ENCODE measurements at places on chromosomes 7 and 10. TPM values are rescaled to one million over a fixed set of nuclear protein-coding genes. Genes with fewer than 3 reads are reported as not detected.

The HOXA9 gene
- 15.0 TPM for polyA plus RNA-seq

The NME8 gene
- polyA plus RNA-seq = not detected

- no peak for DNase-seq
Observed at GRCh38 chr7:149620961-149621360, 123.4 kb upstream of the ZNF746 start.

DNA sequence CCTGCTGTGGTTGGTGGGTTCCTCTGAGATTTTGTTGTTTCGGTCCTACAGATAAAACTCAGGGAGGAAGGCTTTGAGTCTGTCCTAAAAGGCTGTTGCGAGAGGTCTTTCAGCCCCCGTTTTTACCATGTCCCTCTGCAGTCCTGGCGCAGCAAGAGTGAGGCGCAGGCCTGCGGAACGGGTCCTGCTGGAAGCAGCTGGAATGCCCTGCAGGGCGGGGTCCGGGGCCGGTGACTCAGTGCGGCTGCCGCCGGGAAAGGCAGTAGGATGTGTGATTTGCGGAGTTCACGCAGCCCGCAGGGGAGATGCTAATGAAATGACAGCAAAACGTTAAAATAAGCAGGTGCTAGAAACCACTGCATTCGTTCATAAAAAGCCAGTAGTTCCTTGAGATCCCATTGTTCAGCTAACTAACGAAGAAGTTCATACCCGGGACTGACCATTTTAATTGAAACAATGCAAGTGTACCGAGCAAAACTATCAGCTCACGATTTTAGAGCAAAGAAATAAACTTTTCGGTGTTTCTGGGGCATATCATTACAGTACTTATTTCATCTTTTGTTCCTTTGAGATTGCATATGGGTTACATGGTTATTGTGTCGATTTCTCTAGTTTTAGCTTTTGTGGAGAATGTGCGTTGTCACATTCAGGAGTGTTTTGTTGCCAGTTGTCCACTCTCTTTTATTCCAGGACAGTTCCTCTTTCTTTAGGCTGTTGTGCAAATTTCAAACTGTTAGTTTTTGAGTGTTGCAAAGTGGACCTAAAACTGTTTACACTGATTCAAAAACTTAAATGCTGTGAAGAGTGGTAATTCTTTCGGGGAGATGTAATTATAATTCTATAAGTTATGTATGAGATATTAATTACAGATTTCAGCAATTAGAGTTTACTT lies 783 bp downstream of the ANLN start:
- peak; percentile 36 for DNase-seq

The GDF2 gene
- not detected for polyA plus RNA-seq

- DNase-seq = peak; percentile 24
Observed at GRCh38 chr7:93150200-93150835, 2.1 kb upstream of the SAMD9L start.

DNA sequence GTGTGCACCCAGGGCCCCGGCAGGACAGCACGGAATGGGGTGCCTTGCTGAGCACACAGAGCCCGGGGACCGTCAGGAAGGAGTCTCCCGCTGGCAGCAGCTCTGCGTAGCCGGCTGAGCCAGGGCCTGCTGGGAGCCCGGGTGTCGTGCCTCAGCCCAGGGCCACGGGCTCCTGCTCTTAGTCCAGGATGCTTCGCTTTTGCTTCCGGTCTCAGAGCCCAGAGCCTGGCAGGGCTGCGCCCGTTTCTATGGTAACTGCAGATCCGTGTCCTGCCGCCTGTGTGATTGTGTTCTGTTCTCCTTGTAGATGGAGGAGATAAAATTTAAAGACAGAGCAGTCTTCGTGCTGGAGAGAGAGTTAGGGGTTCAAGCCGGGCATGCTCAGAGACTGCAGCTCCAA lies 53.7 kb upstream of the DPYSL4 start:
- no peak for DNase-seq

DNA sequence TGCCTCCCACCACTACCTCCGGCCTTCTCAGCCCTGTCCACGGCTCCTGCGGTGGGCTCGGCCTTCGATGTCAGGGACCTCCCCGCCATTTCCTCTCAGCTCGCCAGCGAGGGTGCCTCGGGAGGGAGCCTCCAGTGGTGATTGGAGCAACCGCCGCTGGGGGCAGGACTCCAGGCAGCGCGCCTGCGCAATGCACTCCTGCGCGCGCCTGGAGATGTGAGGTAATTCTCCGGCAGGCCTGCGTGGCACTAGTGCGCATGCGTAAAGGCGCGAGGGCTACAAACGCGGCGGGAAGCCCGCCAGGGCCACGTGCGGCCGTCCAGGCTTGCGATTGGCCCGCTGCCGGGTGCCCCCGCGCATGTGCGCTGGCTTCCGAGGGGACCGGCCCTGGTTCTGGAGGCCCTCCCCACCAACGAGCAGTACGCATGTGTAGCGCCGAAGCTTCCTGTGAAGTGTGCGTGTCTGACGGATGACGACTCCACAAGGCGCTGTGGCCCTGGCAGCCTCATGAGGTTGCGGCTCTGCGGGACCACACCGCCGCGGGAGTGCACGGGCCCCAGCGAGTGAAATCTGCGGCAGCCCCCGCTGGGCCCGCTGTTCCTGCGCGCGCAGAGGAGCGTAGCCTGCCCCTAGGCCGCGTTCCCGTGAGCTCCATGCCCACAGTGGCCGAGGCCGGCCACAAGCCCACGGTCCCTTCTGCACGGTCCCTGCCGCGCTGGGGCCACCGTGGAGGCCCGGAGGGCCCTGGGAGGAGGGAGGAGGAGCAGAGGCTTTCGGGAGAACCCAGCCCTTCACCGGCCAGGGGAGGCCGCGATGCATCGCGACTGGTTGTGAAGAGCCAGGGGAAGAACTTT lies at the start of gene SYCE1:
TSS of gene SYCE1 (minus strand) at position 143 of the 854 bp plus-strand sequence. CDS start at position 89, 54 bp downstream.
- peak; percentile 38 for DNase-seq

The SEMA4G gene
- 4.3 TPM for polyA plus RNA-seq

DNA sequence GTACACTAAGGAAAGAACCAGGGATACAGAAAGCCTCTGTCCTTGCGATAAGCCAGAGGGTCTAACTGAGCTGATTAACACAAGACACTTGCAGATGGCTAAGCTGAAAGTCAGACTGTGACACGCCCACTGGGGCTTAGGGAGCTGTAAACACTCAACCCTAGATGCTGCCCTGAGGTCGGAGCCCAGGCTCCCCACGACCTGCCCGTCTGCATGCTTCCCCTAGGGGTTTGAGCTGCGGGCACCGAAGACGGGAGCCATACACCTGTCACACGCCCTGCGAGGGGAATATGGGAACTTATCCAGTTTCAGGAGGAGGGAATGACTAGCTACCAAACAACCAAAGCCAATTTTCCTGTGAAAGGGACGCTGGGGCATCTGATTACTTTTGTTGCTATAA lies 96.0 kb downstream of the HTR5A start:
- no peak for DNase-seq

DNA sequence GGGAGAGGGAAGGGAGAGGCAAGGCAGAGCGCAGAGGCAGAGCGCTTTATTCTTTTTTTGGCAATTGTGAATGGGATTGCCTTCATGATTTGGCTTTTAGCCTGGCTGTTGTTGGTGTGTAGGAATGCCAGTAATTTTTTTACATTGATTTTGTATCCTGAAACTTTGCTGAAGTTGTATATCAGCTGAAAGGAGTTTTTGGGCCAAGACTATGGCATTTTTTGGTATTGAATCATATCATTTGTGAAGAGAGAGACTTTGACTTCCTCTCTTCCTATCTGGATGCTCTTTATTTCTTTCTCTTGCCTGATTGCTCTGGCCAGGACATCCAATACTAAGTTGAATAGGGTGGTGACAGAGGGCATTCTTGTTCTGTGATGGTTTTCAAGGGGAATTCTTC lies 291.3 kb downstream of the REEP3 start:
- DNase-seq = peak; percentile 7

The CHN2 gene
- not detected for polyA plus RNA-seq

The HHEX gene
- 2.6 TPM for polyA plus RNA-seq

The CNPY1 gene
- polyA plus RNA-seq = not detected

DNA sequence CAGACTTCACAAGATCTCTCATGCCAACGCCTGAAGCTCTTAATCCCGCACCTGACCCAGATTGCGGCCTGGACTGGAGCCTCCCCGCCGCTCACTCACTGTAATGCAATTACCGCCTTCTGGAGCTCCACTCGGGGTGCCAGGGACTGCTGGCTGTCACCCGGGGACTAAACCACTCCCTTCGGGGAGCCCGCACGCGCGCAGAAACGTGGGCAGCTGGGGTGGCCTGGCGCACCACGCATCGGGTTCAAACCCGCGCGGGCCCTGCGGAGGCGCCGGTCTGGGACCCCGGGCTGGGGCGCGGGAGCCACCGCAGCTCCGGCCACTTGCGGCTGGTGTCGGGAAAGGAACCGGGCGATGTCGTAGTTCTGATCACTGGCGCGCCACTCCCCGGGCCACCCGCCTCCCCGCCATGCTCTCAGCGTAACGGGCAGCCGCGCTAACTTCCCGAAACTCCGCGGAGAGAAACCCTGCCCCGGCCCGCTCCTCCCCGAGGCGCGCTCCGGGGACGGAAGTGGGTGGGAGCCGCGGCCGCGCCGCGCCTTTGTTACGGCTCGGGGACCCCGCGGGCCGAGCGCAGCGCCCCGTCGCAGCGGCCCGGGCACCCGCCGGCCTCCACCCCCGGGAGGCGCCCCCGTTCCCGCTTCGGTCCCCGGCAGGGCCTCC lies 100.3 kb upstream of the SVIL start:
- no peak for DNase-seq

All from BJ (cell line).